ENCODE measurements at places on chromosomes 7 and 10.

- no peak for DNase-seq
Measured at GRCh38 chr7:94492601-94493000, 17.0 kb upstream of the CASD1 start.

GRCh38 chr7:169276-170172, 22.8 kb upstream of the FAM20C start:
- no peak for DNase-seq

DNA sequence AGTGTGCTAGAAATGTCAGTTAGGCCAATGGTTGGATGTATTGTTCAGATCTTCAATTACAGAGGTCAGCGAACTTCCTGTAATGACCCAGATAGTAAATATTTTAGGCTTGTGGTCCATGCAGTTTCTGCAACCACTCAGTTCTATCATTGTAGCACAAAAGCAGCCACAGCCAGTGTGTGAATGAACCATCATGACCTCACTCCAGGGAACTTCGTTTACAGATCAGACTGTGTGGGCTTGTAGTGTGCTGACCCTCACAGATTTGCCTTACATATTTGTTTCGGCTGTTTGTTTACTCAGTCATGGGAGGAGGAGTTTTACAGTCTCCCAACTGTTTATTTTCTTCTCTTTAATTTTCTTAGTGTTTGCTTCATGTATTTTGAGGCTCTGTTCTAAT, 55.4 kb downstream of the LANCL2 start:
- no peak for DNase-seq

DNA sequence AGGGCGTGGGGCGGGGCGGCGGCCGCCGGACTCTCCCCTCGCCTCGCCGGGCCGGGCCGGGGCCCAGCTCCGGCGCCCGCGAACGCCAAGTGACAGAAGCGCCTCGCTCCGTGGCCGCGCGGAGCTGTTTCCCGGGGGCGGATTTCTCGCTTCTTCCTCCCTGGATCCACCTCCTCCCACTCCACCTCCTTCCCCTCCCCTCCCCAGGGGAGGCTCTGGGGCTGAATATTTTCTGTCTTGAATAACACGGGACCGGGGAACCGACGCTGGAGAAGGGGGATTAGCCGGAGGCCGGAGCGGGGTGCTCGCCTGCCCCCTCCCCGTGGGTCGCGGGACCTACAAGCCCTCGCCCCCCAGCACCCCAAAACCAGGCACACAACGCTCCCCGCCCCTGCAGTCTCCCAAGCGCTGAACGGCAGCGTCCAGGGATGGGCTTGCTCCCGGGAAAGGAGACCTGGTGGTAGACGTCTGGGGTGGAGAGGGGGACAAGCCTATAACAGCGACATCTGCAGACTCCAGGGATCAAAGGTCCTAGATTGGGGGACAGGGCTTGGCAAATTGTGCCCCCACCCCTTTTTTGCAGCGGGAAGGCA, at the start of gene ARHGAP21:
Gene ARHGAP21, minus strand, starts transcription at position 100 of the 593 bp plus-strand sequence. CDS start 1,988 bp downstream, outside the sequence.
- DNase-seq, result peak; percentile 78

GRCh38 chr10:82575318-82575717, 700.3 kb downstream of the NRG3 start:
- DNase-seq, result no peak

- no peak for DNase-seq
Measured at GRCh38 chr7:46208635-46209525, 287.8 kb upstream of the IGFBP3 start.

- DNase-seq, result no peak
Measured at GRCh38 chr10:71075086-71075758, 137.1 kb upstream of the UNC5B start.

DNA sequence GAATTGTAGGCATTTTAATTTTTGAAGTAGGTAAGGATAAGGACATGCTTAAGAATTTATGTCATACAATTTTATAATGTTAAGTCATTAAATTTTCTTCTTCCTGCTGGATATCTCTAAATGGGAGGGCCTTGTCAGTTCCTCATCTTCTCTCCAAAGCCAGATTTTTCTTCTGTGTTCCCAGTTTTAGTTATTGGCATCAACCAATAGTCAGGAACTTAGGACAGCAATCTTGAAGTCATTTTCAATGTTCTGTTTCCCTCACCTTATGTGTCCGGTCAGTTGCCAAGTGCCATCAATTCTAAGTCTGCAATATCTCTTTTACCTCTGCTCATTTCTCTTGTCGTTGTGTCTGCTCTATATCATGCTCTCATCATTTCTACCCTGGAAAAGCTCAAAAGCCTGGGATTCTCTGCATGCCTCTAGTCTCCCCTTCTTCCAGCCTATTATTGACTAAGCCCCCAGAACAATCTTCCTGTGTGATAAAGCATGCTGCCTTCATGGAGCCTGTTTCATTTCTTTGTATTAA, 145.2 kb downstream of the PPP1R9A start:
- DNase-seq, result no peak

DNA sequence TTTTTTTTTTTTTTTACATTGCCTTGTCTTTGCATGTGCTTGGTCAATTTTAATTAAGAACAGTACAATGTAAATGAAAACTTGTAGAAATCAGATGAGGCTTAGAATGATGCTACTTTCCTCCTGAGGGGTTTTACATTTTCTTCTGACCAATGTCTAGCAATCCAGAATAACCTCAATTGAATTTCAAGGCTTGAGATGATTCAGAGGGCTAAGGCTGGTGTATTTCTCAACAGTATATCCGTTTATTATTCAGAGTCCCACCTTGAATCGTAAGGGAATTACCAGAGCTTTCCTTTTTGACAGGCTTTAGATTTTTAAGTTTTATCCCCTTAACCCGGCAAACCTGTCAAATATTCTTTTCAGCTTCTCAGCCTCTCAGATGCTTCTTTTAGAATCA, 231.2 kb upstream of the STK17A start:
- DNase-seq, result no peak

GRCh38 chr10:48456808-48457761, 147.8 kb downstream of the ARHGAP22 start:
- DNase-seq, result no peak

- no peak for DNase-seq
Measured at GRCh38 chr10:109701633-109702215, 221.6 kb downstream of the XPNPEP1 start.

- DNase-seq, result no peak
Measured at GRCh38 chr10:112433136-112433535, 13.6 kb downstream of the ZDHHC6 start.

- no peak for DNase-seq
Measured at GRCh38 chr7:101922631-101923601, 105.5 kb downstream of the CUX1 start.

- no peak for DNase-seq
Measured at GRCh38 chr10:13291821-13292773, 7.8 kb downstream of the PHYH start.

- DNase-seq, result peak; percentile 11
Measured at GRCh38 chr10:103757531-103758293, 97.7 kb downstream of the SH3PXD2A start.

DNA sequence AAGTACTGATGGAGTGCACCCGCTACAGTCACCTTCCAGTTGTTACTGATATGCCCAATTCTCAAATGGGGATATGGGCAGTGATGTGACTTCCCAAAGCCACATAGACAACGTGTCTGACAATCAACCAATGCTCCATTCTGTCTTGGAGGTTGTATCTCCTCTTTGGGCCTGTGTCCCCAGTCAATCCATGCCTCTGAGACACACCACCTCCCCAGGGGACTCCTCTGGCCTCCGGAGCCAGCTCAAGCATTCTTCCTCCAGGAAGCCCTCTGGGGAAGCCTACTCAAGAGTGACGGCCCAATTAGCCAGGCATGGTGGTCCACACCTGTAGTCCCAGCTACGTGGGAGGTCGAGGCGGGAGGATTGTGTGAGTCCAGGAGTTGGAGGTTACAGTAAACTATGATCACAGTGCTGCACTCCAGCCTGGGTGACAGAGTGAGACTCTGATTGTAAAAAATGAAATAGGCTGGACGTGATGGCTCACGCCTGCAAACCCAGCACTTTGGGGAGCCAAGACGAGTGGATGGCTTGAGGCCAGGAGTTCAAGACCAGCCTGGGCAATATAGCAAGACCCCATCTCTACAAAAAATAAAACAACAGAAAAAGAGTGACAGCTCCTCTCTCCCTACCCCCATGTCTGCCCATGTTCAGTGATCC, 99.5 kb upstream of the TNRC18 start:
- no peak for DNase-seq

DNA sequence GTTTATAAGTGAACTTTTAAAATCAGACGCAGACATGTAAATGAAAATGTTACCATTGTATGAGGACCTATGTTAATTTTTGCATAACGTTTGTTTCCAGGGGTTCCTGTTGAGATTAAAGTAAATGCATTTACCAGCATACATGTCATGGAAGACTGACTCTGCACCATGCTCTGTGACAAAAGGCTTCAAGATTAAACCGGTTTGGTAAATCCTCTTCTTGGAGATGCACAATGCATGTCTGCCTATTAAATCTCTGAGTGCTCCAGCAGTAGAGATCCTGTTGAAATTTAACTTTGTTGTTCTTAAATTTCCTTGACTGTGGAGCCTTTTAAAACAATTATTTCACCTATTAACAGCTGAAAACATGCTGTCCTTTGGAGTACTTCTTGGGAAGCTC, 36.5 kb upstream of the JAZF1 start:
- no peak for DNase-seq

DNA sequence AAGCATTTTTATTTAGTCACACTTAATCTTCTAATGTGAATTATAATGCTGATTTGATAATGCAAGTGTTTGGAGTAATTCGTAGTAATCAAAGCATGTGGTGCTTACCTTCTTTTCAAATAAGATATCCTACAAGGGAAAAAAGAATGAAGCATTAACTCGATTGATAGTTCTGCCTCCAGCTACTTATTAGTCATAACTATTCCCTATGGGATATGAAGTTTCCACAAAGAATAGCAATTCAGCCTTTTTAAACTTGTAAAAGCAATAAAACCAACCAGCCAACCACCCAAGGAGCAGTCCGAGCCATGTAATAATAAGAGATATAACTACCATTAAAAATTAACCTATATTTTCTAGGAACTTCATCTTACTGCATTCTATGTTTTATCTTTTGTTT, 11.6 kb downstream of the COL28A1 start:
- no peak for DNase-seq

- DNase-seq, result no peak
Measured at GRCh38 chr7:132503415-132503814, 72.9 kb downstream of the PLXNA4 start.

DNA sequence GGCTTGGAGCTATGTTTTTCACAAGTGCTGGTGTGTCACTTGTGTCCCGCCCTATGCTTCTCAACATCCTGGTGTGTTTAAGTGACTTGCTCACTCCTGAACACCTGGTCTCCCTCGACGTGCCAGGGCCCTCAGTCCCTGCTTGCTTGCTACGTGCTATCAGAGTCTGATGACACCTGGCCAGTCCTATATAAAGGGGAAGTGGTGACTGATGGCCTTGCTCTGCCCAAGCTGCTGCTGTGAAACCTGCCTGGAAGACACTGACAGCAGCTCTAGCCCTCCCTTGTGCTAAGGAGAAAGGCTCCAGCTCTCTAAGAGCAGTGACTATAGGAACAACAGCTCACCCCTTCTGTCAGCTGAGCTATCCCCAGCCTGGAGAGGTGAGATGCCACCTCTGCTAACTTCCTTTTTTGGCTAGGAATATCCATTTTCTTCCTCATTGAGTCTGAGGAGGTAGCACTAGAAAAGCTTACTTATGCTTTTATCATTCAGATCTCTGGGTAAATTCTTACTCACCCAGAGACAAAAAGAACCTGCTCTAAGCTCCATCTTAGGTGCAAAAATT, 77.2 kb upstream of the PLXNA4 start:
- no peak for DNase-seq

- DNase-seq, result no peak
Measured at GRCh38 chr7:105664816-105665525, 83.7 kb upstream of the EFCAB10 start.

DNA sequence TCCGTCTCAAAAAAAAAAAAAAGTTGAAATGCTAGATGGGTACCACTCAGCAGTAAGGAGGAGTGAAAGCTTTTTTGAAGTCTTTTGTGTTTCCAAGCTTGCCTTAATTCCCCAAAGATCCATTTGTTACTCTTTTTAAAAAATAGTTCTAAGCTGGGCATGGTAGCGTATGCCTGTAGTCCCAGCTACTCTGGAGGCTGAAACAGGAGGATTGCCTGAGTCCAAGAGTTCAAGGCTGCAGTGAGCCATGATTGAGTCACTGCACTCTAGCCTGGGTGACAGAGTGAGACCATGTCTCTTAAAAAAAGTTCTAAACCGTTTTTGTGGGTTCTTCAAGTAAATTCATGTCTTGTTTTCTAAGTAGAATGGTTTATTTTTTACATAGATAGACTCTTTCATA, 5.3 kb downstream of the TBC1D12 start:
- DNase-seq, result no peak

GRCh38 chr7:30654296-30655090, 27.8 kb downstream of the CRHR2 start:
- DNase-seq, result no peak

DNA sequence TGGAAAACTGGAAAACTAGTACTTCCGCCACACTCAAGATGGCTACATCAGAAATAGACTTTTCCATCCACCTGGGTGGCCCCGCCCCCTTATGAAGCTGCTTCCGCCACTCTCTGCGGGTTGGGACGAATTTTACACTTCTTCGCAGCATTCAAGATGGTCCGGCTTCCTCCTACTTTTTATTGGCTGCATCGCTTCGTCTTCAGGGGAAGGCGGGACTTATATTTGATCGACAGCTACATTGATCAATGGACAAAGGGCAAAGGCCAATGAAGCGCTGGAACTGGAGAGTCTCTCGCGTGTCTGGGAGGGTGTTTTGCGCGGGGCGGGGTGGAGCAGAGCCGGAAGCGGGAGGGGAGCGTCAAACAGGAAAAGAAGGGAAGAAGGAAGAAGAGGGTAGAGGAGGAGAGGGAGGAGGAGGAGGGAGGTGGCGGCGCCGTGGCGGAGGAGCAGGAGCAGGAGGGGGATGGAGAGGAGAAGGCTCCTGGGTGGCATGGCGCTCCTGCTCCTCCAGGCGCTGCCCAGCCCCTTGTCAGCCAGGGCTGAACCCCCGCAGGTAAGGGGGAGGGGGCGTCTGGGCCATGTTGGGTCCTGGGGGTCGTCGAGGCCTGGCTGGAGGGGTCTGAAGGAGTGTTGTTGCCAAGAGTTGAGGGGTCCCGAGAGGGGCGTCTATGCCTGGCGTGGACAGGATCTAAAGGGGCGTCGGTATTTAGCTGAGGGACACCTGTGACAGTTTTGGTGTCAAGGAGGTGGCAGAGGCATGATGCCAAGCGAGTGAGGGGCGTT, at the start of gene WBP1L:
Gene WBP1L, plus strand, starts transcription at position 361 of the 786 bp plus-strand sequence. Its CDS starts 106 bp downstream, at position 467.
- DNase-seq, result peak; percentile 96

DNA sequence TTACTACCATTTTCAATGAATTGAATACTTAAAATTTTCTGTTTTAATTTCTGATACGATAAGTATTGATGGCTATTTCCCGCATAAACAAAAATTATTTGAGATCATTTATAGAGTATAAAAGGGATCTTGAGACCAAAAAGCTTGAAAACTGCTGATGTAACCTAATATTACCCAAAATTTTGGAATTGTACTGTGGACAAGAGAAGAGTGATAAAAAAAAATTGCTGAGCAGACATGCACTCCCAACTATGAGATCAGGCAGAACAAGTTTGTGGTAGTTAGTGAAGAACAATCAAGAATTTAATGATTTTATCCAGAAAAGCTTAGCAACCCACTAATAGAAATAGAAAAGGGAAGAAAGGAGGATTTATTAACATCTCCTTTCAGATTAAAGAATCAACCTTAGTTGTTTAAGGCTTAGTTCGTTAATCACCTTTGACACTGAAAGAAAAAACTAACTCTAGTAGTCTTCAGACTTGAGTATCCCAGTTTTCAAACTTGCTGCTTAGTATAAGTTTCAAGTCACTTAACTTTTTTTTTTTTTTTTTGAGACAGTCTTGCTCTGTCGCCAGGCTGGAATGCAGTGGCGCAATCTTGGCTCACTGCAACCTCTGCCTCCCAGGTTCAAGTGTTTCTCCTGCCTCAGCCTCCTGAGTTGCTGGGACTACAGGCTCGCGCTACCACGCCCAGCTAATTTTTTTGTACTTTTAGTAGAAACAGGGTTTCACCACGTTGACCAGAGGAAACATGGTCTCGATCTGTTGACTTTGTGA, 50.6 kb upstream of the ZC3HAV1 start:
- no peak for DNase-seq

All from hippocampal formation (tissue), 2 donors.